ENCODE measurements at places on chromosomes 1 and 21.

DNA sequence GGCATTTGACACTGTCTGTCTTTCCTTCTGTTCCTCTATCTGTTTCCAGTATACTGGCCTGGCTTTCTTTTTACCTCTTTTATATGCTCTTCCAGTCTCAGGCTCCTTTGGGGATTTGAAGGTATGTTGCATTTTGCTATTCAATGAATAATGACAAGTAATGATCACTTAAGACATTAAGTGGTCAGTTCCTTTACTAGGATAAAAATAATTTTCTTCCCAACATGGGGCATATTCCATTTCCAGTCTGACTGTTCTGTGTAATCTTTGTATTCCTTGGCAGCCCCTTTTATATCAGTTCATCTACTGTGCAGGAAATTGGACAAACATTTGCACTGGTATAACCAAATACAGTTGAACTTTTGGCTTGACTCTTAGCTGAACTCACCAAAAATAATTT, 15.6 kb downstream of the METTL18 start:
- DNase-seq, result no peak

GRCh38 chr1:2821966-2822620, 20.6 kb upstream of the TTC34 start:
- peak; percentile 9 for DNase-seq

DNA sequence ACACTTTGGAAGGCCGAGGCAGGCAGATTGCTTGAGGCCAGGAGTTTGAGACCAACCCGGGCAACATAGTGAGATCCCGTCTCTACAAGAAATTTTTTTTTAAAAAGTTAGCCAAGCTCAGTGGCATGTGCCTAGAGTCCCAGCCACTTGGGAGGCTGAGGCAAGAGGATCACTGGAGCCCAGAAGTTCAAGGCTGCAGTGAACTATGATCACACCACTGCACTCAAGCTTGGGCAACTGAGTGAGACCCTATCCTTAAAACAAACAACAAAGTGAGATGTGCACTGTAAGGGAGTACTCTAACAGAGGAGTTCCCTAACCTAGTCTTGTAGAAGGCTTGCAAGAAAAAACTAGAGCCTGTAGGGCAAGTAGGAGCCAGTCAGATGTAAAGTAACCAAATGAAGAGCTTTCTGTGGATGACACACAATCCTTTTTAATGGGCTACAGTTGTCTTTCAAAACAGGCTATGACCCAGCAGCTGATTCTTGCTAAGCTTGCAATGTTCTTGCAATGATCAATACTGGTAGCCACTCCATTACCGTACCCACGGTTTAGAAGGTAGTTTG, 38.0 kb upstream of the SRP9 start:
- no peak for DNase-seq

DNA sequence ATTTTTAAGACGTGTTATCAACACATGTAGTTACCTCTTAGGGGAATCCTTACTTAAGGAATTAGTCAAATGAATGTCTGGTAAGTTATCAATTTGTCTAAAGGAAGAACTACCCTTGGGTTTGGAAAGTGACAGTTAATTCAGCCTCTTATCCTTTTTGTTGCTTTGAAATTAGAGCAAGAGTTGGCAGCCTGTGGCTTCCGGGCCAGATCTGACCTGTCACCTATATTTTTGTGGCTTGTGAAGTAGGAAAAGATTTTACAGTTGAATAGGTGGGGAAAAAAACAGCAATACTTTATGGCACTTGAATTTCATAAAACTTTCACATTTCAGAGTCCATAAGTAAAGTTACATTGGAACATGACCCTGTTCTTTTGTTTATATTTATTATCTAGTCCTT, 5.5 kb downstream of the MRPS6 start:
- no peak for DNase-seq

- DNase-seq, result no peak
These were observed 21.3 kb downstream of the DUSP10 start for GRCh38 chr1:221720545-221720944.

DNA sequence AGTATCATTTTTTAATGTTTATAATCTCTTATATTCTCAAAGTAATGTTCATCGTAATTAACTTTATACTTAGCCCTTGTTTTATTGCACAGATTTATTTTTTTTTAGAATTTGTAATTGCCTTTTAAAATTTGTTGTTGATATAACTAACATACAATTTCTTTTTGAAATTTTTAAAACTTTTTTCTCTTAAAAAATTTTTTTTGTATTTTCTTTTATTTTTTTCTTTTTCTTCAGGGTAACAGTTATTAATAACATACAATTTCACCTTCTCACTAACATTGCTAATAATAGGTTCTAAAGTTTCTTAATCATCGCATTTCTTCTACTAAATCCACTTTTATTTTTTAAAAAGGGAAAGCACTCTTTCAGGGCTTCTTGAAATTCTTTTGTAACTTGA, 11.3 kb upstream of the VAMP4 start:
- DNase-seq, result no peak

DNA sequence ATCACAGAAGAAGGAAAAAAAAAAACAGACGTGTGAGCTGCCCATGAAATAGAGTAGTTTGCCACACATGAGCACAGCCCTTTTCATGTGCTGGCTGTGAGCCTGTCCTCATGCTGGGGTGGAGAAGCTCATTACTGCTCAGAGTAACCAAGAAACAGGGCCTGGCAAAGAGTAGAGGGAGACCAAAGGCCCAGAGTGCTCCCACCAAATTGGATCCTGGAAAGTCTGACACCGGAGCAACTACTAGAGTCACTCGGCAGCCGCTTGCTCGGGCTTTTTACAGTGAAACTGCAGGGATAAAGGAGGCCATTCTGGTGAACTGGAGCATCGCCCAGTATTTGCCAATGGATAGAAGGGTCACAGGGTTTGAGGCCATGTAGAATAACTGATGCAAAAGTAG, 64.4 kb upstream of the BARHL2 start:
- DNase-seq, result no peak

DNA sequence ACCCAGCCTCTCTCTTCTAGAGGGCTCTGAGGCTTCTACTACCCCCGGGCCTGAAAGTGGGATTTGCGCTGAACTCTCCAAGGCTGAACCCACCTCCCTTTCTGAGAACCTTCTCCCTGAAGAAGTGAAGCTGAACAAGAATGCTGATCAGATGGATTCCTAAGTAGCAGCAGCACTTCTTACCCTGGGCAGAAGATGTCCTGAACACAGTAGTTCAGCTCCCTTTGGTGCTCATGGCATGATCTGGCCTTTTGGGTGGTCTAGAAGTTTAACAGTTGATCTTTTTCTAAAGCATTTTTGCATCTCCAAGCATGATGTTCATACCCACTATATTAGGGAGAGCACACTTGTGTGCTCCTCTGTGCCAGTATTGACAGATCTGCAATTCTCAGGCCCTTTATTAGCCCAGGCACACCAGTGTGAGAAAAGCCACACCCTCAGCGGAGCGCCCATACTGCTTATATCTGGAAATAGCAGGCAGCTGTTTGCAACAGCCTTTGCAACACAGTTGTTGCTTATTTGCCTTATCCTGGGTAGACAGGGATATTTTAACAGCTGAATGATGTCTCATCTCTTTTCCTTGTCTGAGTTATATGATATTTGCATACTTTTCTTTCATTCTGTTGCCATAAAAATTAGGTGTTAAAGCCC, 34.2 kb downstream of the CNN3 start:
- DNase-seq, result no peak

DNA sequence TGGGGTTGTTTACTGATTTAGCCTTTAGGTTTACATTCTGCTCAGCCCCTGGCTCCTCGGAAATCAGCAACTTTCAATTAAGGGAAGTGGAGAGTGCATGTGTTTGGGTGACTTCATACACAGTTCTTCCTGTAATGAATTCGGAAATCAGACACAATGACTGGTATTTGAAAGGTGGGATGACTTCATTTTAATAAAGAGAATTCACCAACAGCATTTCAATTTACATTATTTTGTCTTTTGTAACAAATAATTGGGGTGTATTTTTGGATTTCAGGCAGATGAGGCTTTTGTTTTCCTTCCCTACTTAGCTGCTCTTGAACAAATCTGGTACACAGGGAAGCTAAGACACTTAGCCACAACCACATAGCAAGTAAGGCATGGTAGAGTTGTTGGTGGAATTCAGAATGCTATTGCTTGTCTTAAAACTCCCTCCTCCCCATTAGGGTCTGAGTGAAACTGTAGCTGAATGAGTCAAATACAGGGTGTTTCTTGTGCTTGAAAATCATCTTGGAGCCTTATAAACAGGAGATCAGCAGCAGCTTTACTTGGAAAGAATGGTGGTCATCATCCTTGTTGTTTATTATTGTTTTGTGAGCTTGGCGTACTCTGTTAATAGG, 917 bp downstream of the STX12 start:
- DNase-seq, result no peak

- no peak for DNase-seq
These were observed 855.9 kb downstream of the LTN1 start for GRCh38 chr21:28136656-28137255.

GRCh38 chr1:79945391-79945790, 938.9 kb upstream of the ADGRL4 start:
- no peak for DNase-seq

DNA sequence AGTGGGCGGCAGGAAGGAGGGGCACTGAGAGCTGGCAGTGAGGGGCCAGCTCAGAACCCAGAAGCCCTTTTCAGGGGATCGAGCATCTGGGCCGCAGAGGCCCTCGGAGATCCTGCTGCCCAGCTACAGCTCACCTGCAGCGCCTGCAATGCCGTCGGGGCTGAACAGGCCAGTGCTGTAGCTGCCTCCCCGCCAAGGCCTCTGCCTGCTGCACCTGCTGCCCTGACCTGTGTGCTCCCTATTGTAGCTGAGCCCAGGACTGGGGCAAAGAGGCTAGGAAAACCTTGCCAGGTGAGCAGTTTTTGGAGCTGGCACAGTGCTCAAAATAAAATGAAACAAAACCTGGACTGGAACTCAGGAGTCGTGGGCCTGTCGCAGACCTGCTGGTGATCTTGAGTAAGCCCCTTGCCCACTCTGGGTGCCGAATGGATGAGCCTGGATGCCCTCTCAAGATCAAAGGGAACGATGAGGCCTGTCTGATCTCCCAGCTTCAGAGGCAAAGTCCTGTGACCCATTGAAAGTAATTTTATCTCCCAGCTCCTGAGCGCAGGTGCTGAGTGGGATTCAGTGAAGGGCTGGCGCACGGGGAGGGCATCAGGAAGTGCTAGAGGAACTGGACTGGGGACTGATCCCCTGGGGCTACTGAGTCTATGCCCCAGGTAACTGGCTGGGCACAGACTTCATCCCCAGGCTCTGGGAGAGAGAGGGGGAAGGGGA, 154.6 kb downstream of the FOXD2 start:
- DNase-seq, result no peak

DNA sequence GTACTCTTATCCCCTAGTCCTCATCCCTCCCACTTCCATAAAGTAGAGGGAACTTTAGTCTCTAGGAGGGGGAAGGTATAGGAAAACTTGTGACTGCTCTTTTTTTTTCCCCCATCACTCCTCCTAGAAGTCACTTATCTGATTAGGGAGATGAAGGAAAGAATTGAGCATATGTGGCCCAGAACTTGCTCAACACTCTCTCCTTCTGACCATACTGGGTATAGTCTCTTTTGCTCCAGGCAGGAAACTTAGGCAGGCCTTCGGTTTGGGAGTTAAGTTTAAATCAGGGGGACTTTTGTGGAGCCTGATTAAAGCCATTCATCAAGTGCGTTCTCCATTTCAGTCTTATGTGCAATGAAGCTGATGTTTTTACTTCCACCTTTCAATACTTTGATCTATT, 5.8 kb downstream of the UBE2U start:
- DNase-seq, result no peak

GRCh38 chr1:213980906-213981305, 6.9 kb upstream of the PROX1 start:
- DNase-seq, result no peak

DNA sequence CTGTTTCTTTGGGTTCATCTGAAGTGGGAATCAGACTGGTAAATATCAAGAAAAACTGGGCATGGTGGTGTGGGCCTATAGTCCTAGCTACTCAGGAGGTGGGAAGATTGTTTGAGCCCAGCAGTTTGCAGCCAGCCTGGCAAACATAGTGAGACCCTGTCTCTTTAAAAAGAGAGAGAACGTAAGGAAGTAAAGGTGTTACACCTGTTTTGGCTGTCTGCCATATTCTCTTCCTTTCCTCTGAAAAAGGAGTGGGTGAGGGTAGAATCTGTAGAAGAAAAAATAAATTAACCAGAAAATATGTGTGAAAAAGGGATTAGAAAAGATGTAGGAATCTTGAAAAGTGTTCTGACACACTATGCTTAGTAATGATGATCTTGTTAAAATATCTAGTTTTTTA, 20.0 kb downstream of the AHCYL1 start:
- DNase-seq, result no peak

DNA sequence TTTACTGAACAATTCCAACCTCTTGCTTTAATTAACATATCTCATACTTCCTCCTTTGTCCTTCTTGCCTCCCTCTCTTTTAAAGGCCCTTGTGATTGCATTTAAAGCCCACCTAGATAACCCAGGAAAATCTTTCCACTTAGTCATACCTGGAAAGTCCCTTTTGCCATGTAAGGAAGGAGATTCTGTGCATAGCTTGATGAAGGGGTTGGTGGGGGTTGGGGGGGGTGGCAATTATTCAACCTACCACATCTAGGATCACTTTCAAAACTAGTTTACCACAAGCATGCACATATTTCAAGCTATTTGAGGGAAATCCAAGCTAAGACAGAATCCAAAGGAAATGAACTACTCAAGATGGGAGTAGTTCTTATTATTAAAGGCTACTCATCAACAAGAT, 249.1 kb upstream of the PTBP2 start:
- no peak for DNase-seq

GRCh38 chr1:25803368-25803767, 3.4 kb downstream of the SELENON start:
- no peak for DNase-seq

- DNase-seq, result no peak
These were observed 212.6 kb downstream of the GREM2 start for GRCh38 chr1:240399381-240399780.

GRCh38 chr21:33866826-33867225, 48.8 kb downstream of the ATP5PO start:
- DNase-seq, result no peak

DNA sequence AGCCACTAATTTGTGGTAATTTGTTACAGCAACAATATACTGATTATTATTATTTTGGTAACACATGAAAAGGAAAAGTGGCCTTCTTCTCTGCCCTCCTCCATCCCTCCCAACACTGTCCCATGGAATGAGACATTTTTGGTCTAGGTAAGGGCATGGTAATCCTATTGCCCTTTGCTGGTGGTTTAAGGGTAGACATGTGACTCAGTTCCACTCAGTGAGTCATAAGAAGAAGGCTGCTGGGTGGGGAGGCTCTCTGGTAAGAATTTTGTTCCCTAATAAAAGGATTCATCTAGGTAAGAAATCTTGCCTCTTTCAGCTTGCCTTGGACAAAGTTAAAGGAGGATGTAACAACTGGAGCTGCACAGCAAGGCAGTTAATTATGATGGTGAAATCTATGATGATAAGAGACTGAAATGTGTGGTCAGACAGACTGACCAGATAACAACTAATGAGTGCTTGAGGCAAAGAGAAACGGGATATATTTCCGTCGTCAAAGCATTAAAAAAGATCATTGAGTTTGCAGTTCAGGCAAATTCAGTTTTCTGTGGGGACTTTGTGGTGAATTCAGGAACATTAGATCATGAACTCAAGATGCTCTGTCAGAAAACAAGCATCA, 232.0 kb upstream of the KCNK2 start:
- no peak for DNase-seq
